ENCODE measurements at places on chromosomes 2 and 18.
A peak's percentile ranks its signal among the peaks of the same experiment; 100 is the strongest.

GRCh38 chr2:240904216-240905175 is 1.6 kb upstream of the CROCC2 start:
- DNase-seq, result no peak

- DNase-seq, result no peak
These were observed 552.0 kb upstream of the NRP2 start for GRCh38 chr2:205130111-205130829.

GRCh38 chr18:50675043-50675442 is 115.2 kb downstream of the MAPK4 start:
- DNase-seq, result no peak

DNA sequence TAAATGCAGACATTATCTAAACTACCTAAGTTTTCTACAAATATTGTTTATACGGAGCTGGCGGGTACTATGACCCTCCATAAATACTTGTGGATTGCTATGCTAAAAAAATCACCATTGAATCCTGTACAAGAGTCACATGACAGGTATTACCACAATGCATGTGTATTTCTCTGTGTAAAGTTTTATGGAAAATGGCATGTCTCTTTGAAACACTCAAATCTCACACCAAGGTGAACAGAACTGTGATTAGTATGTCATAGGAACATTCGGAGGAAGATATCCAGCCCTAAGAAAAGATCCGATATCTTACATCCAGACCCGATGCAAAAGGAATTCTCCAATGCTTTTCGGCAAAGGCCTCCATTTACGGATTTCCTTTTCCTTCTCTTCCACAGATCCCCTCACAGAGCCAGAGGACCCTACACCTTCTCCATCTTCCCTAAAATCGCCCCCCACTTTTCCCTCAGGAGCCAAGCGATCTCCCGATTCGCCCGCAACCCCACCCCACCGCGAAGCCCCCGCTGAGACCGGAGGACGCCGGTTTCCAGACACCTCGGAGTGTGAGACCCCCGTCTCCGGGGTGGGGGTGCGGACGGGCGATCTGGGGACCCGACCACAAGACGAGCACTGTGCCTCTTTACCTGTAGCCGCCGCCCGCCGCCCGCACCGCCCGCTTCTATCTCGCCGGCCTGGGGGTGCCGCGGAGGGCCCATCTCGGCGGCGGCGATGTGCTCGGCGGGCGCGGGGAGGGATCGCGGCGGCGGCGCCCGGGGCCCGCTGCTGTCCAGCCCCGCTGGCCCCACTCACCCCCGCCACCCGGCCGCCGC is 1.2 kb downstream of the SAP130 start:
- no peak for DNase-seq

DNA sequence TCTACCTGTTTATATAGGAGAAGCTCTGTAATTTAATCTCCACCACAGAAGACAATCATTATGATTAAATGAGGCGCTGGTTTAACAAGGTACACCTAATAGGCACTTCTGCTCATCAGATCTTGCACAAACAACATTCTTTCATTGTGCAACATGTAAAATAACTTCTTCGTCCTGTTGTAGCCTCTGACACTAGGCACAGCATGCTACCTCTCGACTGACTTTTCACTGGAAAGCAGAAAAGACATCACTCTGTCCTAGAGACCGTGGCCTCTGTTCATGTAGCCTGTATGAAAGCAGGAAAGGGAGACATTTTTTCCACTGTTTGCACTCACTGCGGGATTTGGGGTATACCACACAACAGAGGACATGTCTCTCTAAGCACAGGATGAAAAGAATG is 316.5 kb downstream of the IRS1 start:
- DNase-seq, result no peak

DNA sequence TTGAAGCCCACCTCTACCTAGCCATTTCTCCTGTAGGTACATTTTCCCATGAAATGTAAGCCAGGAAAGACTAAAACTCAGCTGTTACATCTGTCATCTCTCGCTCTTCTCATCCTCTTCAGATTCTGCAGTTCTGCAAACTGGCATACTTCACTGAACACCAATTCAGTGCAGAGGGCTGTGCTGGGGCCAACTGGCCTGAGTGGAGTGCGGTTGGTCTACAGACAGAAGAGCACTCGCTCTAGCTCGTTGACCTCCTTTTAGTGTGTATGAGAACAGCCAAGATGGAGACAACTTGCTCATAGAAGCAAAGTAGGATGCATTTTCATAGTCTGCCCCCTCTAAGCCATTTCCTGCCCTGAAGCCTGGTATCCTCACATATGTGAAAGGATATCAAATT is 862.6 kb downstream of the BCL11A start:
- DNase-seq, result no peak

DNA sequence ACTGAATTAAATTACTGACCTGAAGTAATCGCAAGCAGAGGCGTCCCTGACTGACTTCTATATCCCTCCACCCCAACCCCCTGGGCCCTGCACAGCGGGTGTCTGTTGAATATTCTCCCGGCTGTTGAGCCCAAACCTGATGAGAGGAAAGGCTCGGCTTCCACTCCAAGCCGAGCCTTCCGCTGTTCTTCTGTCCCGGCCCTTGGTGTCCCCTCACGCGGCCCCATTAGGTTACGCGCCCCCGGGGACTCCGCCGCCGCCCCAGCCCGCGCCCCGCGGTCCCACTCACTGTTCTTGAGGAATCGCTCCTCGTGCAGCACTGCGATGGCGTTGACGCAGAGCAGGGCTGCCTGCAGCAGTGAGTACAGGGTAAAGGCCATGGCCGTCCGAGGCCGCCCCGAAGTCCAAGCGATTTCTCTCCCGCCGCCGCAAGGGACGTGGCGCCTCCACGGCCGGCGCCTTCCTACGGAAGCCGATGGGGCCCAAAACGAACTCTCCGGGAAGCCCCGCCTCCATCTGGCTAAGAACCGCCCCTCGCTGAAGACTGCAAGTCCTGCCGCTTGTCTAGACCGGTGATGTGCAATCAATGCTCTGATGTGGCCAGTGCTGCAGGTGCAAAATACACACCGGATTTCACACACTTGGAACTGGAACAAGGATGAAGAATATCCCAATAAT is at the start of gene IER3IP1:
Gene IER3IP1, minus strand, starts transcription at position 467 of the 678 bp plus-strand sequence. Its CDS starts 87 bp downstream, at position 380.
- peak; percentile 88 for DNase-seq

GRCh38 chr2:217736776-217737550 is 265.8 kb downstream of the TNS1 start:
- no peak for DNase-seq

GRCh38 chr18:5879479-5879882 is 15.8 kb downstream of the TMEM200C start:
- DNase-seq, result no peak

DNA sequence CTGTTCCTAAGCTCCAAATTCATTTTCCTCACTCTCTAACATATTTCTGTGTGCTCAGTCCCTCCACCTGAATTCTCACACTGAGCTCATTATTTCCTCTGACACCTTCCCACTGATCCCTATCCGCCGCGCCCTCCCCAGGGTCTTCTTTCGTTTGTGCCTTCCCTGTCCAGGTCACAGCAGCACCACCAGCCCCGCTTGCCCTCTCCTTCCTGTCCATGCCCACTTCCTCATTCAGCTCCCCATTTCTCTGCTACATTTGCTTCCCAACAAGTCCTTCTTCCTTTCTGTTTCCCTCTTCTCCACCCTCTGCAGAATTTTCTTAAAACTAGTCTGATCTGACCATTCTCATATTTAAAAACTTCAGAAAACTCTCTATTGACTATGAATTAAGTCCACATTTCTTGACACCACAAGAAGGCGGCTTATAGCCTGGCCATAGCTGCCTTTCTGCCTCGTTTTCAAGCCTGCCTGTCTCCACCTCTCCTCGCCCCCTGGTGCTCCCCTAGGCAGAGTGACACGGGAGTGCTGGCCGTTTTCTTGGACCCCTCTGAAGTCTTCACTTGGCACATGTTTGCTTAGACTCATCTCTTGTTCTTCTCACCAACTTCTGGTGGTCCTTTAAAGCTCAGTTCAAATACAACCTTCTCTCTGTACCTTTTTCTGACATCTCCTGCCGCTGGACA is 138.7 kb upstream of the BOD1L2 start:
- no peak for DNase-seq

DNA sequence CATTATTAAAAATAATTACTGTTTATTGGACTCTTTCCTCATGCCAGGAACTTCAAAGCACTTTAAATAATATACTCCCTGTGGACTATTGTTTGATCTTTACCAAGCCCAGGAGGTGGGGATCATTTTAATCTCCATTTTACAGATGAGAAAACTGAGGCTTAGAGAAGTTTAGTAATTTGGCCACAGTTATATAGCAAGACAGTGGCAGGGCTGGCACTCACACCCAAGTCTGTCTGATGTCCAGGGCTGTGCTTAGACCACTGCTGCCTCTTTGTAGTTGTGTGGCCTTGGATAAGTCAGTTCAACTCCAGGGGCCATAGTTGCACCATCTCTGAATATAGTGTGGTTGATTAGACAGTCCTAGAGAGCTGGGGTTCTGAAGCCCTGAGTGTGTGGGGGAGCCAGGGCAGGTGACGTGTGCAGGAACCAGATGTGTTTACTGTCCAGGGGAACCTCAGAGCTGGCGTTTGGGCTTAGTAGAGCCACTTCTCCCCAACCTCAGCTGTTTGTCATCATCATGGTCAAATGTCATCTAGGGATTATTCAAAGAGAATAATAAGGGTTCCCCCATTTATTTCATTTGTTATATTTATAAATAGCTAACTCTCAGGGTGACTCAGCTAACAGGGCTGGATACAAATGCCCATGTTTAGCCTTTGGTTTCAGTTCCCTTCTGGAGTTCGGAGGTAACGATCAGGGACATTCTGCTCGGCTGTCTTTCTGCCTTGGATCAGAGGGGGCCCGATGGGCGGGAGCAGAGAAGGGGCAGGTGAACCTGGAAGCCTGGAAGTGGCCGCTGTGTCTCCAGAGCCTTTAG is 68.0 kb downstream of the BOLA3 start:
- peak; percentile 47 for DNase-seq

DNA sequence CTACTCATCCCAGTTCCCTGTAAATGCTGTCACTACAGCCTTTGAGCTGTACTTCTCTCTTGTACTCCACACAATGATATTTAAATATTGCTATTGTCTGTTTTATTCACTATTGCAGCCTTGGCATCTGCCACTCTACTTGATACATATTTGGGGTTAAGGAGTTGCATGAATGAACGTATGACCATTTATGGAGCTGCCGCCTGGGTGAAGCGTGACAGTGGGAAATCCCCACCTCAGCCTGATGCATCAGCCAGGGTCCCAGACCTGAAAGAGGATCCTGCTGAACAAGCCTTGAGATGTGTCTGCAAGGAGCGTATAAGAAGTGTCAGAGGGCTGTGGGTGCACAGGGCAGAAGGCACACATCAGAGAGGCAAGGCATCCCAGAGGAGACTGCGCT is 39.1 kb downstream of the MRPL35 start:
- DNase-seq, result peak; percentile 78

DNA sequence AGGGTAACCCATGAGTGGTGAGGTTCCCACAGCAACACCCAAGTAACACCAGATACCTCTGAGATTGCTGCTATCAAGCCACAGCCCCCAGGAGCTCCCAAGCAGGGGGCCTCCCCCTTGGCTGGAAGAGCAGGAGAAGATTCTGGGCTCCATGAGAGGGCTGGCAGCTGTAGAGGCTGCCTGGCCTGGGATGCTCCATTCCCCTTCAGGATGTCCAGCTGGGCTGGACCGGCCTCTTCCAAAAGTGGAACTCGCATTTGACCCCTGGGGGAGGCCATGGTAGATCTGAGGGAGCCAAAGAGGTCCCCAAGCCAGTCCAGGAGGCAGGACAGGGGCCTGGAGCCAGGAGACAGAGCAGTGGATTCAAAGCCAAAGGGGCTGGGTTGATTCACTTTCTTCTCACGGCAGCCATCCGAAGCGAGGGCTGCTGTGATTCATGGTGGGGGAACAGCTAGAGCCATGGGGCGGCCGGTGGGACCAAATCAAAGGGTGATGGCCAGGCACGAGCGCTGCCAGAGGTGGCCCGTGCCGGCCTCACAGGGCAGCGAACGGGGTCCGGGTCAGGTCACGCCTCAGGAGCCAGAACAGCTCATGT is 95.3 kb upstream of the ID2 start:
- no peak for DNase-seq

DNA sequence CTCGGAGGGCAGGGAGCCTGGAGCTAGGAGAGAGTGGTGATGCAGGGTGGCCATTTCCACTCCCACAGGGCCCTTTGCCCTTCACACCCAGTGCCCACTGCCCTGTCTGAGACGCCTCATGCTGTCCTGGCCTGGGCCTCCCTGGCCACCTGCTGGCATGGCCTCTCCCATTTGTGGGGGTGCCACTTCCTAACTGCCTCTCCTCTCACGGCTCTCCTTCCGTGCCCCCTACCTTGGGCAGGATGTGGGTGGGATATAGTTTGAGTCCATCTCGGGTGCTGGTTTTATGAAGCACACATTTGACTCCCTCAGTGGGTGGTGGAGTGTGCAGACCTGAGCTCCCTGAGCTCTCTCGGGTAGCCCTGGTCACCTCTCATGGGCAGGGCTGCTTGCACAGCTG is 46.0 kb downstream of the DGKD start:
- DNase-seq, result no peak

DNA sequence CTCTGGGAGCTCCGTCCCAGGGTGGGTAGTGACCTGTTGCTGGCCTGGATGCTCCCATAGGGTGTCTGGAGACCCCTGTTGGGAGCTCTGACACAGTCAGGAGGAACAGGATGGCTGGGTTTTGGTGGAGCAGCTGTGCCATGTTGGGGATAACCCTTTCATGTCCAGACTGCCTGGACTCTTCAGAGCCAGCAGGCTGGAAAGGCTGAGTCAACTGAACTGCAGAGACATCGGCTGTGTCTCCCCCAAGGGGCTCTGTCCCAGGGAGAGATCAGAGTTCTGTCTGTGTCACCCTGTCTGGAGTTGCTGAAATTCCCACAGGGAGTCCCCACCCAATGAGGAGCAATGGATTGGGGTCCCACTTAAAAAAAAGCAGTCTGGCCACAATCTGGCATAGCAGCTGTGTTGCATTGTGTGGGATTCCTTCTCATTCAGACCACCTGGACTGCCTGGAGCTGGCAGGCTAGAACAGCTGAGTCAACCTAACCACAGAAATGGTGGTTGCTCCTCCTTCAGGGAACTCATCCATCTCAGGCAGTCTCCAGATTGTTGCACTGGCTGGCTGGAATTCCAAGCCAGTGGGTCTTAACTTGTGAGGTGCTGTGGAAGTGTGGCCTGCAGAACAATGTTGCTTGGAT is 37.2 kb downstream of the AGPS start:
- DNase-seq, result no peak

Data from stimulated activated naive B cell treated with anti-CD40 and anti-IgM and Interleukin-4, amounts not matched to agents 10 μg/mL and 1 μg/mL and 100 μg/mL, for 72 hours (primary cell).